H1 (cell line): ENCODE measurements at places on chromosomes 2 and 18. TPM values are rescaled to one million over a fixed set of nuclear protein-coding genes. Genes with fewer than 3 reads are reported as not detected.

- no peak for DNase-seq
These were observed 1.0 kb upstream of the STRN start for GRCh38 chr2:36967236-36967876.

DNA sequence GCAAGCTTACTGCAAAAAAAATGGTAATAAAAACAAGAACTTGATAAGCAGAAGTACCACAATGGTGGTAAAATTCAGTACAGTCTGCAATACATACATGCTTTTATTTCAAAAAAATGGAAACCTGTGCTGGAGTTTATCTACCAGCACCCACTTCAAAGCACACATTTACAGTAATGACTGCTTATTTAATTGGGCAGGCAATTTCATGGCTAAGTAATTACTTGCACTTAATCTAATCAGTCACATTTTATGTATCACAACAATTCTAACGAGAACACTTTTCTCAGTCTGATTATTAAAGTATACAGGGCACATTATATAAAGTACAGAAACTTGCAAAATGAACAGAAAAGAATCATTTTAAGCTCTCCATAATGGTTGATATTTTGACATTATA, 5.2 kb downstream of the APCDD1 start:
- DNase-seq: no peak

DNA sequence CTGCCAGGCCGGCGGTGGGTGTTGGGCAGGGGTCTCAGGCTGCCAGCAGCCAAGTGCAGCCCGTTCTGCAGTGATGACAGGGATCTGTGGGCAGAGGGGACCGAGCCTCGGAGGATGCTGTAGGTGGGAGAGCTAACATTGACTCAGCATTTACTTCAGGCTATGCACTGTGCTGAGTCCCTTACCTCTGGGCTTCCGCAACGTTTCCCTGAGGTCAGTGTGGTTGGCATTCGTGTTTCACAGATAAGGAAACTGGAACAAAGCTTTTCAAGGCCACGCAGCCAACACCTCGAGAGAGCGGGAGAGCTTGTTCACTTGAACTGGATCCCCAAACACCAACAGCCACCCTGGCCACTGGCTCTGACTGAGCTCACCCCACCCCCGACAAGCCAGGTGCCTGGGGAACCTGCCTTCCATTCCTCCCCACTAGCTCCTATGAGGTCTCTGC, 839 bp upstream of the GPR148 start:
- no peak for DNase-seq

DNA sequence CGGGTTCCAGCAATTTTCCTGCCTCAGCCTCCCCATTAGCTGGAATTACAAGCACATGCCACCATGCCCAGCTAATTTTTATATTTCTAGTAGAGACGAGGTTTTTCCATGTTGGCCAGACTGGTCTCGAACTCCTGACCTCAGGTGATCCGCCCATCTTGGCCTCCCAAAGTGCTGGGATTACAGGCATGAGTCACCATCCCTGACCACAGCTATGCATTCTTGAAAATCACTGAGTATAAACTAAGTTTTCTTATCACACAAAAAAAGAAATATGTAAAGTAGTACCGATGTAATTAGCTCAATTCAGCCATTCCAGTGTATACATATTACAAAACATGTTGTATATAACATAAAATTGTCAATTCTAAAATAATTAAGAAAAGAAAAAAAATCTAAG, 232.7 kb downstream of the MBD2 start:
- DNase-seq: no peak

- no peak for DNase-seq
These were observed 8.9 kb upstream of the ID2 start for GRCh38 chr2:8672940-8673339.

DNA sequence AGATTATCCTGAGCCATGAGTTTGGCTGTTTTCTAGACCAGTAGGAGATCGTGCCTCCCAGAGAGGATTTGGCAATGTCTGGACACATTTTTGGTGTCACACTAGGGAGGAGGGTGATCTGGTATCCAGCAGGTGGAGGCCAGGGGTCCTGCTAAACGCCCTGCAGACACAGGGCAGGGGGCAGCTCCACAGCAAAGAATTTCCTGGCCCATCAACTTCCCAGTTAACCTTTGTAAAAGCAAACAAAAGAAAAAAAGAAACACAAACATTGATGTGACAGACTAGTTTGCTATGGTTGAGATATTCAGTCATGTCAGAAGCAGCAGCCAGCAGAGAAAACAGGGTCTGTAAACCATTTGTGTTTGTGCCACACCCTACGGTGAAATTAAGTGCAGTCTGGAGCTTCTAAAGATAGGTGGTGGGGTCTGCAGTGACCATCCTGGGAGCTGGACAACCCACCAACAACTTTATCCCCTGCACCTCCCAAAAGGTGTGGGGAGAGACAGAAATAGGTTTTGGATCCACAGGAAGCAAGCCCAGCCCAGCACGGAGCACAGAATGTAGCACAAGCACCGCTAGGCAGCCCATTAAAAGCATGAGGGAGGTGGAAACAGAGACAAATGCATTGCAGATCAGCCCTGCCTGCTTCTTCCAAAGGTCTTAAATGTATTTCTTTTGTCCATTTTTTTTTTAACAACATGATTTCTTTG, 232.5 kb downstream of the MYT1L start:
- no peak for DNase-seq

GRCh38 chr18:42365591-42365990, 410.6 kb downstream of the PIK3C3 start:
- DNase-seq: no peak

GRCh38 chr2:26193578-26194231, 20.8 kb downstream of the GAREM2 start:
- DNase-seq: peak; percentile 26

DNA sequence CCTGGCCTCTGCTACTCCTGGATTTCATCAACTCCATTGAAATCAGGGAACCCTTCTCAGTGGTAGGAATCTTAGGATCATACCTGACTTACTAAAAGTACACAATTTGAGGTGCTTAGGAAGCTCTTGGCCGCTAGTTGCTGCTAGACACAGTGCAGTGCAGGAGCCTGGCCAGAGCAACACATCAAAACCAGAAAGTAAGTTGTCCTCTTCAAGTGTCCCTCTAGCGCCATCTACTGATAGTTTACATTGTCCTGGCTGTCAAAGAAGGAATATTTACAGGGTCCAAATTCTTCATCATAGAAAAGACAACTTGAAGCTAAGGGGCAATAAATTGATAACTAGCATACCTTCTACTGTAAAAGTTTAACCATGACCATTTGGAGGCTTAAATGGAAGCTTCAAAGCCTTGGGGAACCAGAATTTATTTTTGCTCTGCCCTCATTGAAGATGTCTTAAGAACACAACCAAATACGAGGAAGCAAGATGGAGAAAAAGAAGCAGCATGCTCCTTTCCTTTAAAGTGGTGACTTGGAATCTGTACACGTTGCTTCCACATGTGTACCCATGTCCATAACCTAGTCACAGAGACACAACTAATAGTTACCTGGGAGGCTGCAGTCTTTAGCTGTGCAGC, 889.1 kb upstream of the GCFC2 start:
- DNase-seq: no peak

DNA sequence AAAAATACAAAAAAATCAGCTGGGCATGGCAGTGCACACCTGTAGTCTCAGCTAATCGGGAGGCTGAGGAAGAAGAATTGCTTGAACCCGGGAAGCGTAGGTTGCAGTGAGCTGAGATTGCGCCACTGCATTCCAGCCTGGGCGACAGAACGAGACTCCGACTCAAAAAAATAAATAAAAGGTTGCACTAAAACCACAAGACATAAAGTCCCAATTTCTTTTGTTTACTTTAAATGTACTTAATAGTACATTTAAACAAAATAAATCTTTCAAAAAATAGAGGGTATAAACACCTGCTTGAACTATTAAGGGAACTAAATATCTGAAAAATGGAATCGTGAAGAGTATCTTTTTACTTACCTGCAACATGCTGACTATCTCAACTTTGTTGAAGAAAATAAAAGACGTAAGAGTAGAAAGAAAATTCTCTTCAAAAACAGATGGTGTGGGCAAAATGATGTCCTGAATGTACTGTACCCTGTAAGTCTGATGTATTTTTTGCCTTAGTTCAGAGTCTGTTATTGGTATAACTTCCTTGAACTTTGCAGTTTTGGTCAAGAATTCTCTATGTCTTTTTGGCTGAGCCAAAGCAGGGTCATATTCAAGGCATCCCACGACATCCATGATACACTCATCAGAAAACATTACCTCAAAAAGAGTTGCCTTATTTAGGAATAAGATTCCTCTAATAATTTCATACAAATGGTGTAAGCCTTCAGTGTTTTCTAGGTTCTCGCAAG, 19.2 kb downstream of the PPP4R3B start:
- DNase-seq: no peak

ATG9A gene
- polyA plus RNA-seq: 66.8 and 82.2 TPM in 2 replicates

ACVR1C gene
- polyA plus RNA-seq: 0.17 and 0.21 TPM in 2 replicates

DLX1 gene
- 0.05 and 0.11 TPM in 2 replicates for polyA plus RNA-seq

REG1B gene
- not detected in 2 replicates for polyA plus RNA-seq

SALL3 gene
- polyA plus RNA-seq: 10.5 and 24.5 TPM in 2 replicates

TTLL4 gene
- 63.1 and 71.1 TPM in 2 replicates for polyA plus RNA-seq
